SW 1271 (cell line): ENCODE measurements at places on chromosomes 5 and 9.
A peak's percentile ranks its signal among the peaks of the same experiment; 100 is the strongest.

GRCh38 chr5:157575381-157576020 is at the start of gene ADAM19:
TSS of gene ADAM19 (minus strand) at chr5:157575775. CDS start at chr5:157575696, 79 bp downstream.
- peak; percentile 29 for DNase-seq

GRCh38 chr9:110334871-110335270 is 2.8 kb downstream of the TXNDC8 start:
- DNase-seq = no peak

DNA sequence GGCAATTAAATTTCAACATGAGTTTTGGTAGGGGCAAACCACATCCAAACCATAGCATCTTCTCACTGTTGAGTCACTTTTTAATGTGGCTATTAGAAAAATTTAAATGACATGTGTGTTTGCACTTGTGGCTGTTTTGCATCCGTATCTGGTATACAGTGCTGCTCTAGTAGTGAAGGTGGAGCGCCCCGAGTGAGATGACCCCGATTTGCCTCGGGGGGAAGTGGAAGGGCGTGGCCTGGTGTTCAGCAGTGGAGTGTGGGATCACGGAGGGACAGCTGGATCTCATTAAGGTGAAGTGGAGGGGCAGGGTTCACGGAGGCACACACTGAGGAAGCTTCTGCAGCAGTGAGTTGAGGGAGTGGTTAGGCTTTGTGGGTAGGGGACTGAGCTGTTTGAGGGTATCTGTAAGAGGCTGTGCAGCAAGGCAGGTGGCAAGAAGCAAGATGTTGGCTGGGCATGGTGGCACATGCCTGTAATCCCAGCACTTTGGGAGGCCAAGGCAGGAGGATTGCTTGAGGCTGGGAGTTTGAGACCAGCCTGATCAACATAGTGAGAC is 6.2 kb upstream of the GMCL2 start:
- DNase-seq = no peak

DNA sequence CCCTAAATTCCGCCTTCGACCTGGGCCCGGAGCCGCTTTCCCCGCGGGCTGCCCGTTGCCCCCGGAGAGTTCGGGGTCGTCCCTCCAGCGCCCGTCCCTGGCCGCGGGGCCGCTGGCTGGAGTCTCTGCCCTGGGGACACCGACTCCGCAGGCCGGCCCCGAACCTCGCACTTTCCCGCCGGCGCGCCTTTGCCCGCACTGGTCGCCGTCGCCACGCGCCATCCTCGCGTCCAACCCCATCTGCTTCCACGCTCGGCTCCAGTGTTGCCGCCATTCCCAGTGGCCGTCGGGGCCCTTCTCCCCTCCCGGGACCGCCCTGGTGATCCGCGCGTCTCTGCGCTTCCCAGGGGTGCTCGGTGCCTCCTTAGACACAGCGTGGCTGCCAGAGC is 11.0 kb downstream of the LHX3 start:
- DNase-seq = no peak

- no peak for DNase-seq
Observed at GRCh38 chr9:119522381-119522780, 153.1 kb upstream of the BRINP1 start.

DNA sequence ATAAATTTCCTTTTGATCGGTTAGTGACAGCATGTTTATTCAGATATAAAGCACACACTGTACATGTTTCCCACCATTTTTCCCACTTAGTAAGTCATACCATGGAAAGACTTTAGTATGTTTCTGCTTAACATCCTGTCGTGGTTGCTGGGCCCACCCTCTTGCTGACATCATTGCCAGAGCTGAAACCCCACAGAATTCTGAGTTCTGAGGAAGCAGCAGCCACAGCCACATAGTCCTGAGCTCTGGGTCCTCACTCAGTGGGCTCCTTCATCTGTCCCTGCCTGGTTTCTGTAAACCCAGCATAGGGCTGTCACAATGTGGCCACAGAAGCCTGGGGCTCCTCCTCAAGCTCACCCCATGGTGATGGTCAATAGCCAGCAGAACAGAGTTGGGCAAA is 441.5 kb downstream of the ENC1 start:
- DNase-seq = no peak

DNA sequence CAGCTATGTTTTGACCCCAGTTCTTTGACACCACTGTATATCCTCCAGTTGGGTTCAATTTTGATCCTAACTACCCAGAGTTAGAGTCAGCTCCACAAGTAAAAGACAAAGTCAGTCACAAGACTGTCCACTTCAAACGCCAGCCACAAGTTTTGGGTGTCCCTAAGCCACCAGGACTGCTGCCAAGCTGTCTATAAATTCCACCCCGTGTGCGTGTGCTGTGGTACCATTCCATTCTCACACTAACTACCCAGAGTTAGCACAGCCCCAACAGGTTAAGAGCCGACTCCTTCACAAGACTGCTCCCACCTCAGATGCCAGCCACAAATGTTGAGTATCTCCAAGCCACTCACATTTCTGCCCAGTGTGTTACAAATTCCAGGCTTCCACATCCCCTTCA is 56.7 kb downstream of the APC start:
- DNase-seq = no peak

GRCh38 chr9:37083654-37084053 is 36.7 kb upstream of the ZCCHC7 start:
- DNase-seq = no peak

DNA sequence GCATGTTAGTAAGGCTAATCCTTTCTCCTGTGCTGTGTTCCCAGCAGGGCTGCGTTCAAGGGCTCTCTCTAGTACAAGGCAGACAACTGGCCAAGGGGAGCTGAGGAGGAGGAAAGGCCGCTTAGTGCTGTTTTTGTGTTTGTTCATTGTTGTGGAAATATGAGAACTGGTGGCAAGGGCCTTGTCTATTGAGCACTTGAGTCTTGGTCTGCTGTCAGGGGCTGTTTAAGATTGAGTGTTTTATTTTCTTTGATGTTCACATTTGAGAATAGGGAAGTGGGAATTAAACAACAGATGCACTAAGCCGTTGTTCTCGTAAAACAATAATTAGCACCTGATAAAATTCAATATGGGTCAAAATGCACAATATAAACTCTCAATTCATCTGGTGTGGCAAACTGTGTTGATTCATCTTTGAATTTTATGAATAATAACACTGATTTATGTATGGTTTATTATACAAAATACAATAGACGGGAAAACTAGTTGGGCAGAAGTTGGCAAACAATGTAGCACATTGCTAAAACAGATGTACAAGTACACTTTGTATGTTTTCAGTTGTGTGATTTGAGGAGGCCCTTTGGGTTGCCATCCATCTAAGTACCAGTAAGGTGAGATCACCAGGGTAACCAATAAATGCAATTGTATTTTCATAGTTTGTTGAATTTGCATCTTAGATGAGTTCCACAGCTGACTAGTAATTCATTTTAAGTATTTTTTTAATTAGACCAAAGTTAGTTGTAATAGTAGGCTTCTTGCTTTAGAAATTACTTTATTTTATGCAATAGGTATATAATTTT is 97.6 kb upstream of the GRHPR start:
- DNase-seq = no peak

GRCh38 chr9:111857555-111858211 is 38.9 kb upstream of the UGCG start:
- no peak for DNase-seq

GRCh38 chr9:123329329-123329955 is 26.6 kb upstream of the CRB2 start:
- no peak for DNase-seq

DNA sequence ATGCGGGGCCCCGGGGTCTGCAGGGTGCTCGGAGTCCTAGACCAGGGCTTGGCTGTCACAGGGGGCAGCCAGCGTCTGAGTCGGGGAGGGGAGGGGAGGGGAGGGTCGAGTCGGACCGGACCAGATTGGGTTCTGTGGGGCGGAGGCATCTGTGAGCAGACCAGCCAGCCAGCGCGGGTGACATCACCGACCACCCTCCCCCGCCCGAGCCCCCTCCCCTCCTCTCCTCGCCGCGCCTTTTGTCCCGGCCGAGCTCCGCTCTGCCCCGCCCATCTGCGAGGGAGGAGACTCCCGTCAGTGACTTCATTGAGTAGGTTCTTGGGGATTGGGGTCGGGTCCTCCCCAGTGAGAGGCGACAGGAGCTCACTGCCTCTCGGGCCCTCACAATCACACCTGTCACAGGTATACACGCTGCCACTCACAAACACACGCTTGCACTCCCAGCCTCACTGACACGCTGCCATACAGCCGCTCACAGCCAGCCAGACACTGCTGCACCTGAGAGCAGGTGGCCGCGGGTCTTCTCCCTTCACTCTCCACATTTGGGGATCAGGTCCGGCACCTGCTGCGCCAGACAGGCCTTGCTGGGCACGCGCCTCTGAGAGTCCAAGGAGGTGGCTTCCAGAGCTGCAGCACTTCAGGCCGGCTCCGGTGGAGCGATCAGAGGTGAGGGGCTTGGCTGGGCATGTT is 546 bp downstream of the DNAJB5 start:
- DNase-seq = peak; percentile 11

DNA sequence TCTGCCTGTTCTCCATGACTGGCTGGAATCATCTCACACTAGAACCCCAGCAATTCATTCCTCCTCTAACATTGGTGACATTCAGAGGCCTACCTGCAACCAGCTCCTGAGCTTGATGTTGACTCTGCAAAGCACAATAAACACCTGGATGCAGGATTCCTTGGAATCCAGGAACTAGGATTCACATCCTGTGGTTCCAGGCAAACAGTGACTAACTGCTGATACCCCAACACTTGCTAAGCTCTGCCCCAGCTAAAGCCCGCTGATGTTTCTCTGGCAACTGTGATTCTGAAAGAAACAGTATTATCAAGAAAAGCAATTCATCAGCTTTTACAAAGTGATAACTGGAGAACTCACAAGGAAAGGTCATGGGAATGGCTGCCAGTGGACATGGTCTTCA is 29.2 kb downstream of the SUSD1 start:
- DNase-seq = no peak

GRCh38 chr5:116032094-116032517 is at the start of gene ARL14EPL:
TSS of gene ARL14EPL (plus strand) at chr5:116032472. CDS start at chr5:116051466, 18,994 bp downstream.
- DNase-seq = peak; percentile 39

GRCh38 chr5:35233121-35233520 is 2.8 kb upstream of the PRLR start:
- DNase-seq = no peak

GRCh38 chr5:112116371-112116770 is 302.7 kb downstream of the EPB41L4A start:
- no peak for DNase-seq

GRCh38 chr5:107979291-107979690 is 308.6 kb upstream of the EFNA5 start:
- no peak for DNase-seq

- DNase-seq = no peak
Observed at GRCh38 chr5:172713113-172713808, 57.7 kb downstream of the DUSP1 start.

- no peak for DNase-seq
Observed at GRCh38 chr5:80181618-80182211, 74.1 kb downstream of the SERINC5 start.

DNA sequence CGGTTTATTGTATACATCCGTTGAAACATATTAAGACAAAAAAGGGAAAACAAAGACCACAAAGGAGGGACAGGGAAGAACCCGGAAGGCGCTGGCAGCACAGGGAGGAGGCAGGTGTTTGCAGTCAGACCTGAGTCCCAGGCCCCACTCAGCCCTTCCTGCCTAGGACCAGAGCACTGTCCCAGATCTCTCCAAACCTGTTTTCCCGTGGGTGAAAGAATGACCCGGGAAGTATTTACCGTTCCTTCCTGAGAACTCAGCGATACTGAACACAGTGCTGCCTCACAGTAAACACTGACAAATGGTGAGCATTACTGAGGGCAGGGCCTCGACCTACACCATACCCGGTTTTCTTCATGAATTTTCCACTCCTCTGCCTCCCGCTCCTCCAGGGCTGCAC is 1.2 kb downstream of the ABO start:
- DNase-seq = no peak

- DNase-seq = no peak
Observed at GRCh38 chr5:171906066-171906570, 100.3 kb downstream of the FBXW11 start.

DNA sequence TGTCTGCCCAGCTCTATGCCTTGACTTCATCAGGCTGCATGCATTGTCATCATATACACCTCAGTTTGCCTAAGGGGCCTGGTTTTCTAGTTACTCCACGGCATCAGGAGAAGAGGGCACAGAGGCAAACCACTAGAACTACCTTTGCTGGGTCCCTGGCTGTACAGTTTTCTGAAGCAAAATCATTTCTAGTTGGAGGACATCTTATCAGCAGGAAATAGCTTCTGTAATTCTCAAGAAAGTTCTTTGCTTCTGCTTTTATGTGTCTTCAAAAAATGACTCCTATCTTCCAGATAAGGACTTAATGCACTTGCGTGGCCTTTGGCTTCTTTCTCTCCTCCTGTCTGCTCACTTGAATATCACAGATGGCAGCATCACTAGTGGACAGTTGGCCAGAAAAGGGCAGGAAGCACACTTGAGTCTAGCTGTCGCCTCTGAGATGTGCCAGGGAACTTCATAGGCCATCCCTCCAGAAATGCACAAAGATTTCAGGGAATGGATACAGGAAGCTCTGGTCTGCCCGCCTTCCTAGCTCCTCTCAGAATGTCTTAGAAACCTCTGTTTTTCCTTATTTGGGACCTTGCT is 22.4 kb upstream of the LTC4S start:
- DNase-seq = no peak

DNA sequence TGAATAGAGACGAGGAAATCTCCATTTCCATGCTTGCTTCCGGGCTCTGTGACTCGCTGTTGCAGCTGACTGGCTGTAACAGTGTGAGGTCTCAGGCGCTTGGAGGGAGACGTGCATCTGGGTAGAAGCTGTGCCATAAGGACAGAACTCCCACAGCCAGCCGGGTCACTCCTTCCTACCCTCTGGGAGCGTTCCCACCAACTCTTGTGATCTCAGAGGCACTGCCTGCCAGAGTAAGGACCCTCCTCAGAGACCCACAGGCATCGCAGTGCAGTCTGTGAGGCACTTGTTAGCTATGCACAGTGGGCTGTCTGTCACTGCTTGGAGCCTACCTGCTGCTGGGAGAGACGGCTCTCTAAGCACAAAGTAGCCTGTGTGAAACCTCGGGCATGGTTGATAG is 203.4 kb upstream of the SEMA6A start:
- no peak for DNase-seq

GRCh38 chr9:20078246-20078645 is 289.4 kb upstream of the SLC24A2 start:
- DNase-seq = no peak

GRCh38 chr5:21236971-21237427 is 1249.0 kb upstream of the CDH18 start:
- no peak for DNase-seq
